Fibroblast of mammary gland (primary cell): ENCODE measurements at places on chromosomes 7 and 10.

- peak; percentile 44 for DNase-seq
Observed at GRCh38 chr10:114879541-114880158, 58.1 kb downstream of the FHIP2A start.

GRCh38 chr7:132105096-132105495 lies 471.2 kb downstream of the PLXNA4 start:
- no peak for DNase-seq

DNA sequence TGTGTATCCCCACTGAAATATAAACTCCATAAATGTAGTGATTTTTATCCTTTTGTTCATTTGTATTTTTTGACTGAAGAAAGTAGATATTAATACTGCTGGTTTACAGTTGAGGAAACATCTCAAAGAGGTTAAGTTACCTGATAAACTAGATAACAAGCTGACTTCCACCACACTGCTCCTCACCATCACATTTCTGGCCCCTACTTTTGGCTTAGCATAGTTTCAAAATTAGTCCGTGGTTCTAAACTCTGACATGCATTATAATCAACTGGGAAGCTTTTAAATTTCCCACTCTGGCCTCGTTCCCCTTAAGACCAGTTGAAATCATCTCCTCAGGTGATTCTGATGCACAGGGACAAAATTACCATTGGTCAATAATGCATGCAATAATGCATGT lies 43.5 kb downstream of the ANKIB1 start:
- no peak for DNase-seq

DNA sequence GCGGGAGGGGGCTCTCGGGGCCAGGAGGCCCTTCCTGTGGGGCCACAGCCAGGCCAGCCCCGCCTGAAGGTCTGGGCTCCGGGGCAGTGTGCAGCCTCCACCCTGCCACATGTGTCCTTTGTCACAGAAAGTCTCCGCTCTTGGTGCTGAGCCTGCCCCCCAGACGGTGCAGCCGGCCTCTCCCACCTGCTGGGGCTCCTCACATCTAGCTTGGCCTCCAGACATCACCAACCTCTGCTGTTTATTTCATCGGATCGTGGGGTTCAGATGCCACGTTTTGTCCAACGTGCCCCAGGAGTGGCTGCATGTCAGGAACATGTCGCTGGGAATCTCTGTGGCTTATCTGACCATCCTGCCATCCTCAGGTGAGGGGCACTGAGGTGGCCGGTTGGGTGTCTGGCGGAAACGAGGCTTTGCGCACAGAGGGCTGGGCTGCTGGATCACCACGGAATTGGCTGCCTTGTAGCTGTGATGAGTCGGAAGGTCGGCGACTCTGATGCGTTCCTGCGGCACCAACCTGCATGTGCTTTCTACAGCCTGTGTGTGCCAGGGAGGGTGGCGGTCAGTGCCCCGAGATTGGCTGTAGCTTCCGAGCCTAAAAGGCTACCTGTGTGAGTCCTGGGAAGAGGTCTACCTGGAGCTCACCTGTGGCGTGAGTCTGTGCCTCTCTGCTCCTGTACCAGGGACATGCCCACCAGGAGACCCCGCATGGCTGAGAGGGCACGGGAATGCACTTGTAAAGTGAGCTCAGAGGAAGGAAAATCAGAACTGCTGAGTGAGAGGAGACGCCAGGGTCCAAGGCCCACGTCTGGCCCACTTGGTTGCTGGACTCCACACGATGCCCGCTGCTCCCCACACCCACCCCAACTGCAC lies 316.4 kb downstream of the DNAJB6 start:
- DNase-seq, result no peak

- no peak for DNase-seq
Observed at GRCh38 chr7:54336800-54337199, 205.4 kb upstream of the VSTM2A start.

- DNase-seq, result no peak
Observed at GRCh38 chr10:47029181-47030009, 118.2 kb downstream of the PTPN20 start.

DNA sequence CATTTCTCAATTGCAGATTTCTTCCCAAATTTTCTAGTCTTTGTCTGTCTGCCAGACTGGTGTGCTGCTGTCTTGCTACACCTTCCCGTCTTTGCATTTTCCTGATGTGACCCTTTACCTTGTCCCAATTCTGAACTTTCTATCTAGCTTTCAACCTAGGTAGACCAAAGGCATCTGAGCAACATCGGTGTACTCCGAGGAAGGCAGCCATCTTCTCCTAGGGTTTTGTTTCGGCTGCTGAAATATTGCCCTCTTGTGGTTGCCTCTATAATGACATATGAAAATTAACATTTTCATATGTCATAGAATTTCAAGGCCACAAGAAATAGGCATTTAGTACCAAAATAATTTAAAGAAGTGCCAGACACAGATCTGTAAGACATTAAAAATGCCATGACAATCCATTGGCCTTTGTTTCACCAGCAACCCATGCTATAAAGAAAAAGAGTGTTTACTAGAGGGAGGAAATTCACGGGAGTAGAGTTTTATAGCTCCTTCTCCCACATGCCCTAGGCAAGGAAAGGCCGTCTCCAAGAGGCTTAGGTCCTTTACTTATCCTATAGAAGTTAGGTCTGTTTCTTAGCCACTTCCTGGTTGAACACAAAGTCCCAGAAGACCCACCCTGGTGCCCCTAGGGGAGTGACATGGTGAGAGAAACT lies 23.4 kb downstream of the OR9A2 start:
- DNase-seq, result peak; percentile 66

DNA sequence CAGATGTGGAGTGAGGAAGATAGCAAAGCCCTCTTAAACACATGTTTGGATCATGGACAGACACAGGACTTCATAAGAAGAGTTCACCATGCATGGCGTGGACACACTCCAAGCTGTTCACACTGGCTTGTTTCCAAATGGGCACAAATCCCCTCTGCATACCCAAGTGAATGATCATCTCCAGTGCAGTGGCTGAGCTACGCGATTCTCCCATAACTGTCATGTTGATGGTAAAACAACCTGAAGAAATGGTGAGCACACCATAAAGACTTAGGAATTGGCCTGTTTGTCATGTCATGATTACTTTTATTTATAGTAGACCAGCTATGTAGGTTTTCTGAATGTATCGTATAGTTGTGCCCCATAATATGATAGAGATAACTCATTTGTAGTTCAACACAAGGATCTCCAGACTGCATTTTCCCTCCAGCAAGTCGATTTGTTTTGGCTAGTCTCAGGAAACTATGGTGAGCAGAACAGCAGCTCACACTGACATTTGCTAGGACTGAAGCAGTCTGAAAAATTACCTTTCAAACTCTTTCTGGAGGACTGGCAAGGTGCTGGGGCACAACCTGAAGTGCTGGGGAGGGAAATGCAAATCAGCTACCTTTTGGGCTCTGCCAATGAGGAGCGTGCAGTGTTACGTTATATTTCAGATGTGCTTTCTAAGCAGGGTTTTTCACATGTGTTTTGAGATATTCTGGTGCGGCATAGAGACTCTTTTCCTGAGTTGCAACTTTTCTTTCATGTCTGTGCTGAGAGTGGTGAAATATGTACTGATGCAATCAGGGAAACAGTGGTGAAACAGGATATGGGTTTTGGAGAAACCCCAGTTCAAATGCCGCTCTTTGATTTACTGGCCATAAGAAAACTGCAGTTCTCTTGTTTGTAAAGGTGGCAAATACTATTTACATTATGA lies 629.6 kb upstream of the DPP6 start:
- no peak for DNase-seq

DNA sequence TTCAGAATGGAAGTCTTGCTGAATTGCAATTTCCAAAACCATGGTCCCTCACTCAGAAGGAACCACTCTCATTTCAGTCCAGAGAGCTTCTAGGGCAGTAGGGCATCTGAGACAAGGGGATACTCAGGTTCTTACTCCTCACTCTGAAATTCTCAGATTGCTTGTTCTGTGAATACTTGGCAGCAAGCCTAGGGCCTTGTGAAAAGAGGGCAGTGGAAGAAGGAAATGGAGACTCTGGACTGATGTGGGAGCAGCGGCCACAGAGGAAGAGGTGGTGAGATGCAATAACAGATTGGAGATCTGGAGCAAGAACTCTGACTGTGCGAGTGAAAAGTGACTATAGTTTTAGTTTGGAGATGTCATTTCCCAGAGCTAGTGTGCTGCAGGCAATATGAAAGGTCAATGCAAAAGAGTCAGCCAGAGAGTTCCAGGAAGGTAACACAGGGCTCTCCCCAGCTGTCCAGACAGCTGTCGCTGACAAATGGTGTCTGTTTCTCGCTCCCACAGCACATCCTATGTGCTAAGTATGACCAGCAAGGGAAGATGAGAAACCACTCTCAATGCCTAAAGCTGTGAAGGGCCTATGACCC lies 291.6 kb upstream of the KIAA1217 start:
- no peak for DNase-seq

DNA sequence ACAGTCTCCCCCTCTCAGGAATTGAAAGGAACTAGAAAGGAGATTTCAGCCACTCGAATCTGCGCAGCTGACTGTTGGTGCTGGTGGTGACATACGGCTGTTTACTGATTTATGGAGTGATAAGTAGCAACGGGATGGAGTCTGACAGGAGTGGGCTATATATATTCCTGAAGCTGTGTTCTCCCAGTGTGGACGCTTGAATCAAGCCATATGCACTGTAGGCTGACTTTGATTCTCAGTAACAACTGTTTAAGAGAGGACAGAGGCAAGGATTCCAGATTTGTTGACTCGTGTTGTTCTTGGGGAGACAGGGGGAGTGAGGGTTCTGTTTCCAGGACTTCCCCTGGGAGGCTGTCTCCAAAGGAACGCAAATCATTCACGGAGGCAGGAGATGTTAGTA lies 260.1 kb upstream of the AUTS2 start:
- DNase-seq, result no peak

- no peak for DNase-seq
Observed at GRCh38 chr10:113987156-113987555, 56.5 kb upstream of the ADRB1 start.

DNA sequence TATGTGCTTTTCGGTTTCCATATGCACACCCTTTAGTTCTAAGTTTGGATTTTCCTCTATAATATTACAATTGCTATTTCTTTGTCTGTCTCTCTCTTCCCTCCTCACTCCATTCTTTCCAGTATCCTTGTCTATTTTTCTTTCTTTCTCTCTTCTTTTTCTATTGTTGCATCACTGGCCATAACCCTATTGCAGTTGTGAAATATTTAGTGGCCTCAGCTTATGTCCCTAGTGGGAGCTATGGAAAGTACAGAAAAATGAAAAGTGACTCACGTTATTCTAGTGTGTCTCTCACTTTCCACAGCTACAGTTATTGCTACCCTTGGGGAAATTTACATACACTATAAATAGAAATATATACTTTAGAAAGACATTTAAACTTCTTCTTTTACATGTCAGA lies 59.1 kb downstream of the CNTNAP2 start:
- no peak for DNase-seq

DNA sequence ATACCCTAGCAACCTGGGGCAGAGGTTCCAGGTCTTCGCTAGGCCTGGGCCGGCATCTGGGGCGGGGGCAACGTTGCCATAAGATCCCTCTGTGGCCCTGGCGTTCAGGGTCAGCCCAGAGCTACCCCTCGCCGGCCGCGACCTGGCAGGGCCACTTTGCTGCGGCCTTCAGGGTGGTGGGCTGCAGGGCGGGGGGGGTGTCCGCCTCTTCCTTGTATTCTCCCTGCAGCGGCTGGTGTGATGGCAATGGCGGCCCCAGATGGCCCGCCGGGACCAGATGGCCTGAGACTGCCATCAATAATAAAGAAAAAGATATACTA lies 539.2 kb upstream of the POT1 start:
- no peak for DNase-seq
